ENCODE measurements at places on chromosomes 5 and 9.

DNA sequence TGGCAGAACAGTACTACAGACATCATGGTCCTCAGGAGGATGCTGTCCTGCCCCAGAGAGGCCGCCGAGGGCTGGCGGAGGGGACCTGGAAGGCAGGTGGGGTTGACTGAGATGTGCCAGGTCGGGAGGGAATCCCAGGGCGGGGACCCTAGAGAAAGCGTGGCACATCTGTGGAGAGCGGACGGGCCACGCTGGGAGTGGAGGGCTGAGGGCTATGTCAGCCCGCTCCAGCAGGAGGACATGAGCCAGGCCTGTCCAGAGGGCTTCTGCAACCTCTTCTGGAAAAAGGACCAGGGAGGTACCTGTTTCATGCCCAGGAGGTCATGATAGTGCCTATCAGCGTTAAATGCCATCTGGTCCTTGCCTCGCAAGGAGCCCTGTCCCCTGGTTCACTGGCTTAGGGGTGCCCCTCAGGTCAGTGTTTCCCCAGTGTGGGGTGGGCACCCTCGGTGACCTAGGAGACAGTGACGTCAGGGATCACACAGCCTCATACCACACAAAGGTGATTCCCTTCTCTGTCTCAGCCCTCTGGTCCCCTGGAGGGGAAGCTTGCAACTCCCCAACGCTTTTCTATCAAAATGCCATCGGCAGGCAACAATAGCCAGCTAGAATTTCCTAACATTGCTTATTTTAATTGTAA lies 103.6 kb upstream of the IER5L start:
- no peak for DNase-seq

DNA sequence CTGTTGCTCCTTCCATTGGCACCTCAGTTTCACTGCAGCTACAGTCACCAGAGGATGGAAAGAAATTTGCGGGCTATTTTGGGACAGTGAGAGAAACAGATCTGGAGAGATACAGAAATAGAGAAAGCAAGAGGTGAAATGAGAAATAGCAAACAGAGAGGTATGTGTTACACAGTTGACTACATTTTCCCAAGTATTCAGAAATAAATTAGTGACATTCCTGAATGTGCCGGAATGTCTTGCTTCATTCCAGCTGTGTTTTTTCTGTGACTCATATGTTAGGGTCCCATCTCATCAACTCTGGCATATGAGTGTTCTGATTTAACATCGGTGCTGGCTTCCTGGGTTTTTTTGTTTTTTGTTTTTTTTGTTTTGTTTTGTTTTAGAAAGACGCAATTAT lies 63.8 kb upstream of the ZNF462 start:
- DNase-seq = no peak

GRCh38 chr5:68336200-68336599 lies 120.6 kb downstream of the PIK3R1 start:
- no peak for DNase-seq

GRCh38 chr9:78031444-78031892 lies at the start of gene GNAQ:
Gene GNAQ, minus strand, starts transcription at chr9:78031811. Its CDS starts 576 bp downstream, at chr9:78031235.
- DNase-seq = peak; percentile 31

GRCh38 chr5:107306594-107306993 lies 364.1 kb downstream of the EFNA5 start:
- DNase-seq = no peak

GRCh38 chr5:122420091-122420490 lies 108.1 kb downstream of the SNCAIP start:
- no peak for DNase-seq

GRCh38 chr9:7075154-7075553 lies 317.4 kb downstream of the KDM4C start:
- no peak for DNase-seq

- DNase-seq = no peak
Measured at GRCh38 chr5:67257077-67257476, 60.5 kb upstream of the CD180 start.

GRCh38 chr5:91225848-91226686 lies 157.1 kb downstream of the ARRDC3 start:
- DNase-seq = peak; percentile 12

DNA sequence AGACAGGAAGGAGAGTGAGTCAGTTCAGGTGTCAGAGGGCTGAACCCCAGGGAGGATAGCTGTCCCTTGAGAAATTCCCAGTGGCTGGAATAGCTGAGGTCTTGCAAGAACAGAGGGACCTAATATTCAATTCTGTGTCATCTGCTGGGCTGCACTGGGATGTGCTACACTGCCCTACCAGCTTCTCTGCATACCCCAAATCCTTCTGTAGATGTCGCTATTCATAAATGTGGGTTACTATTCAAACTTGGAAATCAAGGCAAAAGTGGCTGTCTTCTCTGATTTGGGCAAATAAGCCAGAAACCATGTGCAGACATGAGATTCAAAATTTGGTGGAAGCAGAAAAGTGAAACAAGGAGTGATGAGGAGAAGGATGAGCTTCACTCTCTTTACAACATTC lies 16.3 kb downstream of the TNFSF8 start:
- no peak for DNase-seq
